ENCODE measurements at places on chromosomes 2 and 18.

DNA sequence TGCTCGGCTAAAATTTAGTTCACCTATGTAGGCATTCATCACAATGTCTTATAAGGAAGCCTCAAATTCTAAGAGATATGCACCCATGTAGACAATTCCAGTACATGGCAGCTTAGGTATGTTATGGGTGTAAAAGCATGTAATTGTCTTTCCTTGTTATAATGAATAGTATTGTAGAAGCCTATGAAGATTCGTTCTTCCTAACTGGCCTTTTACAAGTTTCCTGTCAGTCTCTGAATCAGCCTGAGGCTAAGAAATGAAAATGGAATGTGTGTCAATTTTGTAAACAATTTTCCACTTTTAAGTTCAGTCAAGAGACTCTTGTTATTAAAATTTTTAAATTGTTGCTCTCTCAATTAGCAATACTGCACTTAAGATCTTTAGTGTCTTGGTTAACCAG is 189.9 kb upstream of the GALNT5 start:
- DNase-seq = no peak

- no peak for DNase-seq
Observed at GRCh38 chr2:205176546-205176945, 505.8 kb upstream of the NRP2 start.

DNA sequence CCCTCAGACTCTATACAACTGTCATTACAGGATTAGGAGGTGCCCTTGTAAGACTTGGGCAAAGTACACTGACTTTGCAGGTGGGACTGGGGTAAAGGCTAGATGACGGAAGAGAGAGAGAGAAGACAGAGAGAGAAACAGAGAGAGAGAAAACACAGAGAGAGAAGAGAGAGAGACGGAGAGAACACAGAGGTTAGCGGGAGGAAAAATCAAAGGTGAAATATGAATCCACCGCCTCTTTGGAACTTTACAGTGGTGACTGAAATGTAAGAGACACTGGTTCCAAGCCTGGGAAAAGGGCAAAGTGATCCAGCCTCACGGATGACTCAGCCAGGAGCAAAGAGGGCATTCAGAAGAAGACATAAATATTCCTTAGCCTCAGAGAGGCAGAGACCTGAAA is 25.1 kb upstream of the CAB39 start:
- no peak for DNase-seq

- DNase-seq = no peak
Observed at GRCh38 chr2:27932396-27932795, 41.9 kb downstream of the BABAM2 start.

- no peak for DNase-seq
Observed at GRCh38 chr2:191938779-191939178, 91.9 kb upstream of the CAVIN2 start.

DNA sequence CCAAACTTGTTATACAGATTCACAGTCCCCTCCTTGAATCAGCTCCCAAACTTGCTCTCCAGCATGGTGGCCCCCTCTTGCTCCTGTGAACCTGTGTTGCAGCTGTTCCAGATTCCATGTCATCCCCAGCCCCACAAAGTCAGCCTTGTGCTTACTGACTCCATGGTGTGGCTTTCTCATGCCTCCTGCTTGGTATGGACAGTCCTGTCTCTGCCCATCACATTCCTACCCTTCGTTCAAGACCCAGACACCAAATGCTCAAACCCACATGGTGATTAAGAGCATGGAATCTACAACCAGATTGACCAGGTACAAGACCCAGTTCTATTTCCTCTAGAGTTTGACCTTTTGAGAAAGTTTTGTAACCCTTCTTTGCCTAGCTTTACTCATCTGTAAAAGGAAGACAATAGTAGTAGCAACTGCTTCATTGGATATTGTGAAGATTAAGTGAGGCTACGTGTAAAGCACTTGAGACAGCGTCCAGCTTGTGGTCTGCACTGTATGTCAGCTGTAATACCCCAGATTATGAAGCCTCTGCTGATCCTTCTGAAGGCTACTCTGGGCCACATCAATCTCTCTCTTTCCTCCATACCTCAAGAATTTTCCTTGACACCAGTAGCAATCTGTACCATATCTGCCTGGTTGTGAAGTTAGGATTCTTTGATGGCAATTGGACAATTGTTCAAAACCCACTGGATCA is 146.4 kb upstream of the HAAO start:
- no peak for DNase-seq

GRCh38 chr2:151518802-151519201 is 109.1 kb downstream of the RIF1 start:
- DNase-seq = no peak

DNA sequence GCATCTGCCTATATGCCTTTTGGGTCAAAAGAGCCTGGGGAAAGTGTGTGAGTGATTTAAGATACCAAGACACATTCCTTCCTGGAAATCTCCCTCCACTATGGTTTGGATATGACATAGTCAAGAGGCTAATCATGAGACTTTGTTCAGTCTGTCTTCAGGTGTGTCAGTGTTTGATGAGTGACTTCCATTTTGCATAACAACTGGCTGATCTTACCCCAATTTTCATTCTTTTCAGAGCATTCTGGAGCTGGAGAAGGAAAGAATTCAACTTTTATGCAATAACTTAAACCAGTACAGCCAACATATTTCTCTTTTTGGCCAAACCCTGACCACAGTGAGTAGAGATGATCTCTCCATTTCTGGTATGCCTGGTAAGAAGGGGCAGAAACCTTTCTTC is 39.4 kb downstream of the SPC25 start:
- DNase-seq = no peak

DNA sequence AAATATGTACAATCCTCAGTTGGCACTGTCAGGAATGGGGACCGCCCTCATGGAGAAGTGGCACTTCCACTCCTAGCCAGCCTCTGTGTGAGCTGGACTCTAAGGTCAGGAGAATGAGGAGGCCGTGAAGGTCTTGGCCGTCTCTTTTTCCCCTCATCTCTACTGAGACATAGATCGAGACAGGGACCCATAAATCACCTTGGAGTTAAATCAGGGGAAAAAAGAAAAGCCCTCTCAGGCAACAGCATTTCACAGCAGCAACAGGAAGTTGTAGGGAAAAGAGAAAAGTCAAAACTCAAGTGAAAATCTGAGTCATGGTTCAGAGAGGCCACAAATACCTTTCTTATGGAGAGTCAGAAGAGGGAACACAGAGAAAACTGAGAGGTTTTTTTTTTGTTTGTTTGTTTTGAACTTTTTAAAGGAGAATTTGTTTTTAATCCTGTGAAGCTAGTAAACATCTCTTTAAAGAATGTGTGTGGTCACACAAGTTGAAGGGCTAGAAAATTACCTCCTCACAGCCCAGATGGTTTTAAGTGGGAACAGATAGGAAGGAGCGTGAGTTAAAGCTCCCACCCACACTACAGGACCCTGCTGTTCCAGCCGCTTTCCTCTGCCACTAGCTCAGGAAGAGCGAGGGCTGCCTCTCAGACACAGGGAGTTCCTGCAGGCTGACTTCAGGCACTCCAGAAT is 30.6 kb upstream of the CYP1B1 start:
- DNase-seq = no peak

Measured in activated T-cell treated with anti-CD3 and anti-CD28 coated beads, Interleukin-2, amount 50 U/mL, for 48 hours (primary cell).